ENCODE measurements at places on chromosomes 1 and 21.

- no peak for DNase-seq
Measured at GRCh38 chr1:240946926-240947325, 335.0 kb upstream of the GREM2 start.

- DNase-seq = no peak
Measured at GRCh38 chr1:40954626-40955025, 24.9 kb upstream of the CTPS1 start.

- peak; percentile 4 for DNase-seq
Measured at GRCh38 chr1:56578138-56578962, 1.0 kb downstream of the PLPP3 start.

DNA sequence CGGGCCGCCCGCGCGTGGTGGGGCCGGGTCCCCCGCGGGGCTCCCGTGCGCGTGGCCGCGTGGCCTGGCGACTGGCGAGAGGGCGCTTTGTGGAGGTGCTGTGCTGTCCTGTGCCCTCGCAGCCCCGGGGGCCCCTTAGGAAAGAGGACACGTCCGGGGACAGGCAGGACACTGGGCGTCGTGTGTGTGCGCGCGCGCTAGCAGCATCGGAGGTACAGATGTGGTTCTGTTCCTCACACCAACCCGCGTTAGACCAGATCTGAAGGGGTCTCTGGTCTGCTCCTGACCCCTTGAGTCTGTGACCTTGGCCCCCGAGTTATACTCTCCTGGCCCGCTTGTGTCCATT is 489 bp downstream of the ACTN2 start:
- DNase-seq = peak; percentile 4

GRCh38 chr1:23563755-23564374 is 4.6 kb upstream of the ID3 start:
- DNase-seq = no peak

DNA sequence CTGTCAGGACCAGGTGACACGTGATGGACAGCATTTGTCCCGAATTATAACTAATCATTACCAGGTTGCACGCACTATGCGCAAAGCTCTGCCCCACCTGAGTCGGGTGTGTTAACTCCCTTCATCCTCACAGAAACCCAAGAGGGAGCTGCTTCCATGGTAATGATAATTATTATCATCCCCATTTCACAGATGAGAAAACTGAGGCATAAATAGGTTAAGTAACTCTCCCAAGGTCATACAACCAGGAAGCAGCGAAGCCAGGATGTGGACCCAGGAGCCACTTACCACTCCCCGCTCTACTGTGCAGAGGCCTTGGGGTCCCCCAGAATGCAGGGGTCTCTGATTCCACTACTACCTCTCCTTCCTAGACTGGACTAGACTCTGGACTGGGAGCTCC is 76.7 kb upstream of the TARDBP start:
- DNase-seq = no peak

GRCh38 chr1:41875487-41875886 is 43.2 kb downstream of the HIVEP3 start:
- no peak for DNase-seq

GRCh38 chr1:178727014-178727895 is 2.2 kb downstream of the RALGPS2 start:
- DNase-seq = no peak

DNA sequence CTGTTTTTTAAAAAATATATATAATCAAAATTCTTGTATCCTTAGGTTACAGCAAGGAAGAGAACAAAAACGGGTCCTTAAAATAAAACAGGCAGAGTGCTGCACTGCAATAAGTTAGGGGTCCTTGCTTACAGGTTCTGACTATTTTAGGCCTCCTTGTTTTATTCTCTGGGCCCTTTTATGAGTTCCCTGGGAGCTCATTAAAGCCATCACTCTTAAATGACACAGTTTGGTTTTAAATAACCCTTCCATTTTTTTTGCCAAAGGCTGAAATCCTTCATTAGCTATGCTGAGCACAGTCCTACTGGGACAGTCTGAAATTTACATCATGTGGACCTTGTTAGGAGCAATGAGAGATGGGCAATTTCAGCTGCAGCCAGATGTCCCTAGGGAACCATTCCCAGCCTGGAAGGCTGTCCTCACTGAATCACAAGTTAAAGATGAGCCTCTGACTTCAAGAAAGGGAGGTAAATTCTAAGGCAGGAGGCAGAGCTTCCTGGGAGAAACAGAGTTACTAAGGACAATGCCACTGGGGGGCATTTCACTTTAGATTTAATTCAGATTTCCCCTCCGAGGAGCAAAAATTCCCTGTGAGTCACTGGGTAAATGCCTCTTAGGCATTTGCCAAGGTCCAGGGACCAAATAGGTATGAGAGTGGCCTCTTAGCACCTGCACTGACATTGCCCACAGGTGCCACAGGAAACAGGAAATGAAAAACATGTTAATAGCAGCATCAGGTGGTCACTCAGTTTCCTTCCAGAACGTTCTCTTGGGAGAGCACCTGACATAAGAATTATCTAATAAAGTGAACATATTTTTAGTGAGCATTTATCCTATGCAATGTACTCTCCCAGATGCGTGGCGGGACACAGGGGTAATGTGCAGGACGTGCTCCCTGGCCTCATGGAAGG is 3.8 kb upstream of the MUL1 start:
- no peak for DNase-seq
